ENCODE measurements at places on chromosomes 6 and 20. TPM values are rescaled to one million over a fixed set of nuclear protein-coding genes. Genes with fewer than 3 reads are reported as not detected.

FOXQ1 gene
- total RNA-seq, result 0.56 TPM

- DNase-seq, result peak; percentile 32
Observed at GRCh38 chr20:26208296-26209091, 511.8 kb upstream of the ZNF337 start.

GRCh38 chr6:73263570-73263909, 544 bp upstream of the KHDC1 start:
- no peak for DNase-seq

- DNase-seq, result no peak
Observed at GRCh38 chr20:20217621-20218020, 150.3 kb upstream of the INSM1 start.

- no peak for DNase-seq
Observed at GRCh38 chr6:89048985-89049384, 31.6 kb upstream of the PNRC1 start.

GRCh38 chr6:56079751-56080540, 167.4 kb downstream of the COL21A1 start:
- DNase-seq, result no peak

- no peak for DNase-seq
Observed at GRCh38 chr20:39829256-39829655, 859.8 kb downstream of the MAFB start.

DNA sequence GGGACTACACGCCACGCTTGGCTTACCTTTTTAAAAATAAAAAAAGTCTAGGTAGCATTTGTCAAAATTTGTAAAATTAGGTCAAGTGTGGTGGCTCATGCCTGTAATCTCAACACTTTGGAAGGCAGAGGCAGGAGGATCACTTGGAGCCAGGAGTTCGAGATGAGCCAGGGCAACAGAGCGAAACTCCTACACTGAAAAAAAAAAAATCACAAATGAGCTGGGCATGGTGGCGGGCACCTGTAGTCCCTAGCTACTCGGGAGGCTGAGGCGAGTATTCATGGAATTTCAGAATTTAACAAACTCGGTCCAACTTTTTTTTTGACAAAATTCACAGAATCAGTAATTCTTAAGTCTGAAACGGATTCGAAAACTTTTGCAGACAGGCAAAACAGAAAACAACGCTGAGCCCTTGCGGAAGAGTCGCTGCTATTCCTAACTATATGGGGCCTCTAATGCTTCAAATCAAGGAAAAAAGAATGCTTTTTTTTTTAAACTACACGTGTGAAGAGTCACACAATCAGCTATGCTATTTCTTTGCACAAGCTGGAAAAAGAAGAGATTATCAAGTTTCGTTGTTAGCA, 62.9 kb downstream of the GTF2H5 start:
- DNase-seq, result no peak

GRCh38 chr6:7721649-7722048, 4.2 kb upstream of the BMP6 start:
- no peak for DNase-seq

DNA sequence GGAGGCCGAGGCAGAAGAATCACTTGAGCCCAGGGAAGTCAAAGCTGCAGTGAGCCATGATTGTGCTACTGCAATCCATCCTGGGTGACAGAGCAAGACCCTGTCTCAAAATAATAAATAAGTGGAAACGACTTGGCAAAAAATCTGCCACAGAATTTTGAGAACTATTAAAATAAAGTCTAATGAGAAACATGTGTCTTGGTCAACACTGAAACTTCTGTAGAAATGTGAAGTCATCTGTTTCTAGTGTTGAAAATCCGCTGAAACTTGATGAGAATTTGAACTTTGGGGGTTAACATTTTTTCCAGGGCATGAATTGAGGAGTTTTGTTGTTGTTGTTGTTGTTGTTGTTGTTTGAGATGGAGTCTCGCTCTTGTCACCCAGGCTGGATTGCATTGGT, 29.0 kb upstream of the BCLAF1 start:
- no peak for DNase-seq

GRCh38 chr6:145508107-145508506, 227.2 kb downstream of the EPM2A start:
- no peak for DNase-seq

- DNase-seq, result no peak
Observed at GRCh38 chr6:108584323-108584722, 23.6 kb downstream of the FOXO3 start.

DNA sequence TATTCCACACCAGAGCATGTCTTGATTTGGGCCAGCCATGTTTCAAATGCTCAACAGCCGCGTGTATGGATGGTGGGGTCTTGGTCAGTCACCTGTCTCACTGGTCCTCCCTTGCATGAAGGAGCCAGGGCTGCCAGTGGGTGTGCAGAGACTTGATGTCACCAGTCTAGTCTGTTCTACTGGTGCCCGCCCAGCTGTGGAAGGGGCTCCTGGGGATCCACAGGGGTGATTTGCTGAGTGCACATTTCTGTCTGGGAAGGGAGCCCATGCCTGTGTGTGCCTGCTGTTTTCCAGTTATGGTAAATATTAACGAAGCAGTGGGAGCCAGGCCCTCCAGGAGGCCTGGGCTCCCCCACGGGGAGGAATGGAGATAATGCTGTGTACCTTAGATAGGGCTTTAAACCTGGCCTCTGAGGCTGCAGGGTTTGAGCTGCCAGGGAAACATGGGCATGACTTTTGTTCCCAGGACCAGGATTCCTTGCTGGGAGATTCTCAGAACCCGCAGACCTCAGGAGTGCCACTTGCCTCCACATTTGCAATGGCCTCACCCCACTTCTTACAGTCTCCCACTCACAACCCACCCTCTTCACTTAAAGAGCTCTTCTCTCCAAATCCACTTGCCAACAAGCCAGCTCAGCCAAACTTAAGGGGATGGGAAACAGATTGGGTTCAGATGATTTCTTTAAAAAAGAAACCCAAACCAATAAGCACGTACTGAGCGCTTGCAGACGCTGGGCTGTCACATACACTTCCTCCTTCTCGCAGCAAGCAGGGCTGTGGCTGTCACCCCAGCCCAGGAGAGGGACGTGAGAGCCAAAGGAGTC, 54.1 kb downstream of the VEGFA start:
- no peak for DNase-seq

Measured in MG63 (cell line).